Pancreas (tissue), 10 donors: ENCODE measurements at places on chromosomes 13 and 19.

- no peaks in the 10 kb centered on the region for H3K27me3 ChIP-seq
- H3K4me3 ChIP-seq, result no peak overlapping the region
- no peaks in the 10 kb centered on the region for H3K36me3 ChIP-seq
- H3K4me1 ChIP-seq, result no peaks in the 10 kb centered on the region
- peak overlapping the region; percentile 33 for H3K27ac ChIP-seq
- DNase-seq, result no peak
These were observed 373.2 kb downstream of the LMO7 start for GRCh38 chr13:76009267-76009890.

DNA sequence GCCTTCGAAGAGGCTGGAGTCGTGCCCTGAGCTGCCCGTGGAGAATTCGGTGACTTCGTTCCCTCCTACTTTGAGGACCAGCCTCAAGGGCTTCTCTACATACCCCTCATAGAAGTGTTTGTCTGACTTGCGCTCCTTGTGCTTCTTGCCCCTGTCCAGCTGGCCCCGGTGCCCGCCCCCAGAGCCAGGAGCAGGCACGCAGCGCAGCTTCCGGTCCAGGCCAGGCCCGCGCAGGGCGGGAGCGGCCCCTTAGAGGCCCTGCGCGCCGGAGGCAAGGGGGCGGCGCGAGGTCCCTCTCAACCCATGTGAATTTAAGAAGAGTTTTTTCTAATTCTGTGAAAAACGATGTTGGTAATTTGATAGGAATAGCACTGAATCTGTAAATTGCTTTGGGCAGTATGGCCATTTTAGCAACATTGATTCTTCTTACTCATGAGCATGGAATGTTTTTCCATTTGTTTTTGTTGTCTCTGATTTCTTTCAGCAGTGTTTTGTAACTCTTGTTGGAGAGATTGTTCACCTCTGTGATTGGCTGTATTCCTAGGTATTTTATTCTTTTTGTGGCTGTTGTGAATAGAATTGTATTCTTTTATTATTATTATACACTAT lies 46.9 kb upstream of the SOX21 start:
- H3K36me3 ChIP-seq, result no peaks in the 10 kb centered on the region
- no peaks in the 10 kb centered on the region for H3K27me3 ChIP-seq
- no peak overlapping the region for H3K4me3 ChIP-seq

DNA sequence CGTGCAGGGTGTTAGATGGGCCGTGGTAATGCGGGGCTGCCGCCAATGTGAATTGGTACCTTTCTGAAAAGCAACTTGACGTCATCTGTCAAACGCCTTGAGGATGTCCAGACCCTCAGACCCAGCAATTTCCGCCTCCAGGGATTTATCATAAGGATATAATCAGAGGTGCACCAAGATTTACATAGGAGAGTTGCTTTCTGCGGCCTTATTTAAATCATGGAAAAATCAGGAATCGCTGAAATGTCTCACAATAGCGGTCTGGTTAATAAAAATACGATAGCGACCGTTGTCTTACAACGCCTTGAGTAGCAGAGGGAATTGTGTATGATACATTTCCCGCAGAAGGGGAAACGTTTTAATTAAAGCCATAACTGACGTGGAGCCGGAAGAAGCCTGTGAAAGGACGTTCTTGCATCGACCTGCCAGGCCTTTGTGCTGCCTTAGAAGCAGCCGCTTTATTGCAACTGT lies 32.3 kb upstream of the NDUFS7 start:
- no peaks in the 10 kb centered on the region for H3K4me1 ChIP-seq
- H3K27me3 ChIP-seq, result no peaks in the 10 kb centered on the region
- H3K27ac ChIP-seq, result no peak overlapping the region
- no peaks in the 10 kb centered on the region for H3K36me3 ChIP-seq
- H3K4me3 ChIP-seq, result no peak overlapping the region

DNA sequence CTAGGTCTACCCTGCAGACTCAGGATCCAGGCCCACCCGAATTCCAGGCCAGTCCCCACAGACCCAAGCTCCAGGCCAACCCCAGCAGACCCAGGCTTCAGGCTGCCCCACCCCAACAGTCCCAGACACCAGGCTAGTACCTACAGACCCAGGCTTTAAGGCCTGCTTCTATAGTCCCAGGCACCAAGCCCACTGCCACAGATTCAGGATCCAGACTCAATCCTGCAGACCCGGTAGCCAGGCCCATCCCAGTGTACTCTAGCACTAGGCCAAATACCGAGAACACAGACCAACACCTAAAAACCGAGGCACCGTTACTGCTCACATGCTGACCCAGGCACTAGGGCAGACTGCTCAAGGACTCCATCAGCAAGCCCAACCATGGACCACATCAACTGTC lies 862.3 kb downstream of the UQCRFS1 start:
- no peaks in the 10 kb centered on the region for H3K4me1 ChIP-seq
- no peak overlapping the region for H3K4me3 ChIP-seq
- H3K27me3 ChIP-seq, result no peaks in the 10 kb centered on the region
- no peak overlapping the region for H3K27ac ChIP-seq

- DNase-seq, result no peak
- no peak overlapping the region for H3K4me3 ChIP-seq
- H3K4me1 ChIP-seq, result no peaks in the 10 kb centered on the region
- no peaks in the 10 kb centered on the region for H3K36me3 ChIP-seq
These were observed 37.5 kb upstream of the POMP start for GRCh38 chr13:28621449-28621848.

- H3K27ac ChIP-seq, result no peak overlapping the region
- H3K36me3 ChIP-seq, result no peaks in the 10 kb centered on the region
- DNase-seq, result no peak
- no peak overlapping the region for H3K4me3 ChIP-seq
- H3K4me1 ChIP-seq, result no peaks in the 10 kb centered on the region
These were observed 52.0 kb upstream of the RGCC start for GRCh38 chr13:41405367-41405766.

GRCh38 chr19:10431254-10431942 lies 11.1 kb downstream of the PDE4A start:
- peak overlapping the region; percentile 75 for H3K27ac ChIP-seq
- no peaks in the 10 kb centered on the region for H3K4me1 ChIP-seq
- H3K27me3 ChIP-seq, result no peaks in the 10 kb centered on the region
- peak; percentile 64 for DNase-seq

- H3K27ac ChIP-seq, result no peak overlapping the region
- no peak overlapping the region for H3K4me3 ChIP-seq
- no peaks in the 10 kb centered on the region for H3K4me1 ChIP-seq
- DNase-seq, result peak; percentile 75
- no peaks in the 10 kb centered on the region for H3K36me3 ChIP-seq
These were observed 25.7 kb downstream of the SLC8A2 start for GRCh38 chr19:47445937-47446402.

GRCh38 chr13:32267836-32268439 lies 47.2 kb downstream of the ZAR1L start:
- no peaks in the 10 kb centered on the region for H3K4me1 ChIP-seq
- H3K27ac ChIP-seq, result no peak overlapping the region
- peaks cover 13% of the 10 kb centered on the region for H3K36me3 ChIP-seq
- no peak overlapping the region for H3K4me3 ChIP-seq

GRCh38 chr13:95030821-95031343 lies 270.4 kb downstream of the ABCC4 start:
- H3K4me3 ChIP-seq, result no peak overlapping the region
- no peaks in the 10 kb centered on the region for H3K4me1 ChIP-seq
- no peak for DNase-seq
- H3K36me3 ChIP-seq, result no peaks in the 10 kb centered on the region

DNA sequence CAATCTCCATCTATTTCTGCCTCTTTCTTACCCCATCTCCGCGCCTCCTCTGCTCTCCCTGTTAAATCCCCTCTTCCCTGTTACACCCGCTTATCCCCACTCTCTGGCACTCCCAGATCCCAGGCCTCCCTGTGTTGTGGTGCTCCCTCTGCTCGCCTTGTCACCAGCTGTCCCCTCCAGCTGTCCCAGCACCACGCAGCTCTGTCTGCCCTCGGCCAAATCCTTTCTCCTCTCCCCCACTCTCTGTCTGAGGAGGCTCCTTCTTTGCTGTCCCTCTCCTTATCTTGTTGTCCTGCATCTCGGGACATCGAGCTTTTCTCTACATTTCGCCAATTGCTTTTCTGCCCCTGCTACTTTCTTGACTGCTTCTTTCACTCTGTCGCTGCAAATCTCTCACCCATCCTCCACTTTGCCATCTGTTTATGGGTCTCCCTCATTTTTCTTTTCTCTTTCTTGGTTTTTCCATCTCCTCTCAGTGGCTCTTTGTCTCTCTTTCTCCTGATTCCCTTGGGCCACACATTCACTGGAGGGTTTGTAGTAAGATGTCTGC lies 941 bp downstream of the ZNF160 start:
- H3K27me3 ChIP-seq, result no peaks in the 10 kb centered on the region
- peak overlapping the region; percentile 95 for H3K27ac ChIP-seq
- peaks cover 5% of the 10 kb centered on the region for H3K4me1 ChIP-seq
- no peaks in the 10 kb centered on the region for H3K36me3 ChIP-seq
- peak overlapping the region; percentile 84 for H3K4me3 ChIP-seq
- DNase-seq, result no peak

DNA sequence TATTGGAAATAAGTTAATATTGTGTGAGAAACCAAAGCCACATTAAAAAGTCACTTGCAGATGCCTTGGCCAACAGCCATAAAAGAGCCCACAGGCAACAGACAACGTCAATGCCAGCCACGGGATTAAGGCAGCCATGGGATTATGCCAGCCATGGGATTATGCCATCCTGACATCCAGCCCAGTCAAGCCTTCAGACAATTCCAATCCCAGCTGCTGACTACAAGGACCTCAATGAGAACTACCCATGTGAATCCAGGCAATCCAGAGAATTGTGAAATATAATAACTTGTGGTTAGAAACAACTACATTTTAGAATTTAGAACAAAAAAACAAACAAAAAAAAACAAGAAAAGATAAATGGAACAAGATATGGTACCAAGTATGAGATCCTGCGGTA lies 356.6 kb downstream of the EFNB2 start:
- H3K27ac ChIP-seq, result no peak overlapping the region
- H3K4me1 ChIP-seq, result no peaks in the 10 kb centered on the region
- H3K27me3 ChIP-seq, result no peaks in the 10 kb centered on the region
- no peak overlapping the region for H3K4me3 ChIP-seq
- no peak for DNase-seq

GRCh38 chr13:66087269-66087710 lies 1142.8 kb downstream of the PCDH9 start:
- no peak overlapping the region for H3K27ac ChIP-seq
- H3K27me3 ChIP-seq, result no peaks in the 10 kb centered on the region
- no peak overlapping the region for H3K4me3 ChIP-seq
- H3K4me1 ChIP-seq, result no peaks in the 10 kb centered on the region

DNA sequence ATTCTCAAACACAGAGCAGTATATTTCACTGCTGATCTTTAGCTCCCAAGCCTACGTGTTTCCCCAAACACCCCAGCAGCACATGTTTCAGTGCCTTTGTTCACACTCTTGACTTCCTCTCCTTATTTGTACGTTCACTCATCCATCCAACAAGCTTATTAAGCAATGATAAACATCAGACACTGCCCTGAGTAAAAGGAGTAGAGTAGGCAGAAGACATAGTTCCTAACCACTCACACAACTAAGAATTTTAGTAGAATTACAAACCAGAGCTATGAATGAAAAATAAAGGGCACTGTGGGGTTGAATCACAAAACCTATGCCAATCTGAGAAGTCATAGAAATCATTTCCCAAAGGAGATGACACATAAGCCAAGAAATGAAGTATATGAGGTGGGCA lies 213.5 kb downstream of the DIAPH3 start:
- H3K27ac ChIP-seq, result no peak overlapping the region
- H3K27me3 ChIP-seq, result no peaks in the 10 kb centered on the region
- H3K4me3 ChIP-seq, result no peak overlapping the region
- no peaks in the 10 kb centered on the region for H3K36me3 ChIP-seq
- H3K4me1 ChIP-seq, result no peaks in the 10 kb centered on the region

- H3K27ac ChIP-seq, result no peak overlapping the region
- H3K4me3 ChIP-seq, result no peak overlapping the region
- no peaks in the 10 kb centered on the region for H3K27me3 ChIP-seq
- H3K36me3 ChIP-seq, result peaks cover 36% of the 10 kb centered on the region
- no peak for DNase-seq
These were observed 57.9 kb upstream of the C1QTNF9 start for GRCh38 chr13:24251525-24251924.

DNA sequence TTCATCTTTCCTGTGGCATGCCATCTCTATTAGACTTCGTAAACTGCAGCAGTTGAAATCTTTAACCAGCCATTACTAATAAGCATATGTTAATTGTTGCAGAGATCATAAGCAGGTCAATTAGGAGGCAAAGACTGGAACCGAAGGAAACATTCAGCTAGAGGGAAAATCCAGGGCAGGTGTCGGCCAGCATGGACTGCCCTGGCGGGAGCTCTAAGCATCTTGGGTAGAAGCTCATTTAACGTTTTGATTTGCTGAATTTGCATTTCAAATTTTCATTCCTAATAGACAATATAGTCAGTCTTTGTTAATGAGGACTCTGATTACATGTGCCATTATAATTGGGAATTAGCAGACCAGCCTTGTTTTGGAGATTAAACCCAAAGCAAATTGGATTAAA lies 238.6 kb downstream of the POU4F1 start:
- no peak overlapping the region for H3K27ac ChIP-seq
- no peak overlapping the region for H3K4me3 ChIP-seq
- no peaks in the 10 kb centered on the region for H3K27me3 ChIP-seq
- no peaks in the 10 kb centered on the region for H3K4me1 ChIP-seq
- no peaks in the 10 kb centered on the region for H3K36me3 ChIP-seq

GRCh38 chr19:32735936-32736335 lies 16.4 kb downstream of the TDRD12 start:
- no peak overlapping the region for H3K4me3 ChIP-seq
- DNase-seq, result no peak
- no peaks in the 10 kb centered on the region for H3K4me1 ChIP-seq
- H3K27ac ChIP-seq, result no peak overlapping the region
- H3K27me3 ChIP-seq, result no peaks in the 10 kb centered on the region
- H3K36me3 ChIP-seq, result no peaks in the 10 kb centered on the region

- H3K36me3 ChIP-seq, result no peaks in the 10 kb centered on the region
- no peaks in the 10 kb centered on the region for H3K4me1 ChIP-seq
These were observed 33.4 kb downstream of the ALG5 start for GRCh38 chr13:36965767-36966166.

- no peak overlapping the region for H3K27ac ChIP-seq
- H3K4me1 ChIP-seq, result peaks cover 34% of the 10 kb centered on the region
- H3K36me3 ChIP-seq, result peaks cover 5% of the 10 kb centered on the region
- H3K4me3 ChIP-seq, result no peak overlapping the region
- no peak for DNase-seq
These were observed 26.5 kb downstream of the MPND start for GRCh38 chr19:4369888-4370260.

GRCh38 chr19:16266586-16266942 lies 58.1 kb upstream of the KLF2 start:
- H3K4me1 ChIP-seq, result peaks cover 4% of the 10 kb centered on the region
- no peak overlapping the region for H3K27ac ChIP-seq
- DNase-seq, result no peak
- no peaks in the 10 kb centered on the region for H3K36me3 ChIP-seq
